Adrenal gland (tissue), 19 donors: ENCODE measurements at places on chromosomes 3 and 15. TPM values are rescaled to one million over a fixed set of nuclear protein-coding genes. Genes with fewer than 3 reads are reported as not detected.

CHRNA3 gene
- 16.1 TPM for polyA plus RNA-seq

DNA sequence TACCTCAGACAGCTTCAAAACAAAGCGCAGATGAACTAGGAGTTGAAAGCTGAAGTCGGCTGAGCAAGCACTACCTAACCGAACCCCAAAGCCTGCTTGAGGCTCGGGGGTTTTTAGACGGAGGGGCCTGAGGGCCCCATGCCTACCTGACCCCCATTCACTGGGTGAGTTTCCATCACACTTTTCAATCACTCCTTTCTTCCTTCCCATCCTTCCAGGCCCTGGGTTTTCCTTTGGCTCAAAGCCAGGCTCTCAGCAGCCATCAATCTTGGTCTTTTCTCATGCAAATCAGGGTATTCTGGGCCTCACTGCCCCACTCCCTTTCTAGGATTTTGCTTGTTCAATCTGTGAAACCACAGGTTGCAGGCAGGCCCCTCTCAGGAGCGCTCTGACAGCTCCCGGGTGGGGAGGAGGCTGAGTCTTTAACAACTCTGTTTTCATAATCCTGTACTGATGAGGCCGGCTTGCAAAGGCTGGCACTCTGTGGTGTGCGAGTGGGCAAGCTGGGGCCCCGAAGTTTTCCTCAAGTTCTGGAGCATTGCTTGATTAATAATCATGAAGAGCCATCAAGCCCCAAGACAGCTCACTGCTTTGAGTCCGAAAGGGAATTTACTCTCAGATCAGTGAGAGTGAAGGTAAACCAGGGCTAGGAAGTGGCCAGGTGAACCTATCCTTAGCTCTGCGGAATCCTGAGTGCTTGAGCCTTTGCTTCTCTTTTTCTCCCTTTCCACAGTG is 97.6 kb downstream of the FRMD4B start:
- DNase-seq: no peak
- H3K4me1 ChIP-seq: no peaks in the 10 kb centered on the region
- no peak overlapping the region for H3K27ac ChIP-seq
- no peak overlapping the region for H3K4me3 ChIP-seq

SLC22A14 gene
- 0.32 TPM for polyA plus RNA-seq

- no peak overlapping the region for H3K4me3 ChIP-seq
- no peaks in the 10 kb centered on the region for H3K36me3 ChIP-seq
- H3K27me3 ChIP-seq: no peaks in the 10 kb centered on the region
- H3K27ac ChIP-seq: no peak overlapping the region
These were observed 76.9 kb upstream of the ST8SIA2 start for GRCh38 chr15:92316586-92317295.

DNA sequence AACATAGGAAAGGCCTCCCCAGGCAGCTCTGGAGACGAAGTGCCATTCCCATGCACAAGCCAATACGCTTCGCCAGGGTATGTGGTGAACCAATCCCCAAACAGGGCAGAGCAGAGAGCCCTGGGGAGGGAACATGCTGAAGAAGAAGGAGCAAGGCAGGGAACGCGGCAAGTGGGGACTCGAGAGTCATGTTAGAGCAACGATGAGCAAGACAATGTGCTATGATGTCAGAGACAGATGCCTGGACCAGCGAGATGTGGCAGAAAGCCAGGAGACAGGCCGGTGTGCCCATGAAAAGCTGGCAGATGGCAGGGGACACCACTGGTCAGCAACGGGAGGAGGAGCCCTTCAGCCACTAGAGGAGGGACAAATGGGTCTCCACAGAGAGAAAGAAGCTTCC is 39.6 kb downstream of the NIPA2 start:
- no peaks in the 10 kb centered on the region for H3K4me1 ChIP-seq
- H3K4me3 ChIP-seq: no peak overlapping the region
- no peak overlapping the region for H3K27ac ChIP-seq

DNA sequence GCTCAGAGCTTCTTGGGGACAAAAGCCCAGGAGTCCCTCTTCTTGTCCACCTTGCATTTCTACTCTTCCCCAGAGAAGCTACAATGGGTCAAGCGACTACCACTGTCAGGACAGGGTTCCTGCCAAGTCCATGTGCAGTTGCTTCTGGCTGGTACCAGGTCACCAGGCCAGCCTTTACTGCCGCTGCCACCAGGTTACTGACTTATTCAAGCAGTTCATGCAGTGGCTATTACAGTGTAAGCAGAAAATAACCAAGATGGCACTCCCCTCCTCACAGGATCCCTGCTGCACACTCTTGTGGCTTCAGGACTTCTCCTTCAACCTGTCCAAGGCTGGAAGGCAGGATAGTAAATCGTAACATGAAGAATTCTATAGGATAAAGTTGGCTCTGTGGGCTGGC is 42.1 kb downstream of the CTDSPL start:
- no peaks in the 10 kb centered on the region for H3K27me3 ChIP-seq
- no peak overlapping the region for H3K27ac ChIP-seq
- no peak for DNase-seq
- H3K4me3 ChIP-seq: no peak overlapping the region

DNA sequence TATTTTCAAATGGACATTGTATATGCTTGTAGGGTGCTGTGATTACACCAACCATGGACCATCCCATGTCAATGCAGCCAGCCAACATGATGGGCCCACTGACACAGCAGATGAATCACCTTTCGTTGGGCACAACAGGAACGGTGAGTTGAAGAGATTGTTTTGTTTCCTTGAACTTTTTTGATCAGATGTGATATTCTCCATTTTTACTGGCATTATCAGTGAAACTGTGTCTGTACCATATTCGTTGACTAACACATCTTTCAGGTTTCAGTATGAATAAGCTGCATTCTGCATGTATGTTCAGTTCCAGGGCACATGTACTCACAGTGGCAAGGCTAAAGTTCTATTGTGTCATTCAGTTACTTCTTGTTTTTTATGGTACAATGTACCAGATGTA is 655.2 kb downstream of the RBMS3 start:
- no peak overlapping the region for H3K27ac ChIP-seq
- H3K4me1 ChIP-seq: peaks cover 8% of the 10 kb centered on the region
- no peak for DNase-seq
- no peaks in the 10 kb centered on the region for H3K27me3 ChIP-seq
- H3K4me3 ChIP-seq: no peak overlapping the region

DNA sequence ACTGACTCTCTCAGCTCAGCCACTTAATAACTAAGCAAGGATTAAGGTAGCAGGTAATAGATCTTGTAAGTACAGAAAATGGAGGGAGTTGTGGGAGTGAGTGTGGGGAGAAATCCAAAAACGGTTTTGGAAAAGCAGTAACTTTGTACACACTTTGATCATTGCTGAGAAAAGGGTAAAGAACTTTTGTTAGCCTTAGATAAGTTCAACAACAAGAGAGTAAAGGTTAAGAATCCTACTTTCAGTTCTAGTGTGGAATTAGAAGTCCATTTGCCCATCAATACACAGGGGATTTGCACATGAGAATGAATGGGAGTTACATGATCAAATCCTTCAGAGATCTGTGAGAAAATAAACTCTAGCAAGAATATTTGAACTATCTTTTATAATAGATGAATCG is 528.7 kb downstream of the SOX2 start:
- H3K27ac ChIP-seq: no peak overlapping the region
- no peaks in the 10 kb centered on the region for H3K27me3 ChIP-seq
- H3K36me3 ChIP-seq: no peaks in the 10 kb centered on the region
- no peaks in the 10 kb centered on the region for H3K4me1 ChIP-seq

ADAMTS9 gene
- 16.8 TPM for polyA plus RNA-seq
